ENCODE measurements at places on chromosomes 5 and 9. TPM values are rescaled to one million over a fixed set of nuclear protein-coding genes. Genes with fewer than 3 reads are reported as not detected.

TSSK1B gene
- not detected for total RNA-seq

DNA sequence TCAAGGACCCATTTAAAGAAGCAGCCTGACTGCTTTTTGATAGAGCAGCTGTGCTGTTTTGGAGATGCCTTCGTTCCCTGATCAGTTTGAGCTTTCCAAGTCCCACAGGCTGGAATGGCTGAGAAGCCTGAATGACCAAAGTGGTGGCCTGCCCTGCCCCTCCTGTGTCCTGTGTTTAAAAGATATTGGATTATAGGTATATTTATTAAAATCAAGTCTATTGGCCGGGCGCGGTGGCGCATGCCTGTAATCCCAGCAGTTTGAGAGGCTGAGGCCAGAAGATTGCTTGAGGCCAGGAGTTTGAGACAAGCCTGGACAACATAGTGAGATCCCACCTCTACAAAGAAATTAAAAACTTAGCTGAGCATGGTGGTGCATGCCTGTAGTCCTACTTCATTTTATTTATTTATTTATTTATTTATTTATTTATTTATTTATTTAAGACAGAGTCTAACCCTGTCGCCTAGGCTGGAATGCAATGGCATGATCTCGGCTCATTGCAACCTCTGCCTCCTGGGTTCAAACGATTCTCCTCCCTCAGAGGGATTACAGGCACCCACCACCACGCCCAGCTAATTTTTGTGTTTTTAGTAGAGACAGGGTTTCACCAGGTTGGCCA lies 87.7 kb downstream of the CACNA1B start:
- H3K4me1 ChIP-seq = no peaks in the 10 kb centered on the region
- H3K36me3 ChIP-seq = no peaks in the 10 kb centered on the region
- H3K4me3 ChIP-seq = no peak overlapping the region
- no peak overlapping the region for H3K27ac ChIP-seq

ASS1 gene
- total RNA-seq = 216 TPM

DNA sequence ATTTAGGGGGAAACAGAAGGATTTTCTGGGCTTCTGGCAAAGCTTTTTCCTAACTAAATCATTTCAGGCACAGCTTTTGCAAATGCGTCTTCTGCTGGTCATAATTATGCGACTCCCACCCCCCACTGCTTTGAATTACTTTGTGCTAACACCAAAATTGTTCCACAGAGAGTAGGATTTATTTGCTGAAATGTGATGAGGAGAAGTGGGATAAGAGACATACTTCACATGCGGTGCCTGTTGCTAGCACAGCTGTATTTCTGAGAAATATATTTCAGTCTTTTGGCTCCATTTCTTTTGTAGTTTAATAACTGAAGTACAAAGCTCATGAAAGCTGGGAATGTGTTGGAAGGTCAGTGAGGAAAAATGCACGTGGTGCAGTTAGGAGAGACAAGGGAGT lies 83.2 kb upstream of the TAS2R1 start:
- peak; percentile 9 for DNase-seq
- H3K4me1 ChIP-seq = peaks cover 48% of the 10 kb centered on the region
- H3K27ac ChIP-seq = 0 out of 2 replicates have a peak overlapping the region, but pooled peaks have one; percentile 7
- H3K4me3 ChIP-seq = no peak overlapping the region

DNA sequence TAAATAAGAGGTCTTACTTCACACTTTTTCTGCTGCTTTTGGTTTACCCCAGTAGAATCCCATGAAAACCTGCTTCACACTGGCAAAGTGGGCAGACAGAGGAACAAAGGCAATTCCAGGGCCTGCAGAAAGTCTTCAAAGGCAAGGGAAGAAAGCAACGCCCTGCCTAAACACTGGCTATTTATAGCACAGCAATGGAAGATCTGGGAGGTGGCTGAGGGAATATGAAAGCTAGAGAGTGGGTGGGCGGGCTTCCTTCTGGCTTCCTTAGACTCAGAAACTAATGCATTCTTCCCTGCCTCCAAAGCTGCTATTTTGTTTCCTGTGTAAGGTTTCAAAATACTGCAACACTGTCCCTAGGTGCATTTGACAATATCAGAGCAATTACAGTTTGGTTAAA lies 46.8 kb downstream of the ELAVL2 start:
- H3K36me3 ChIP-seq = no peaks in the 10 kb centered on the region
- DNase-seq = no peak
- H3K4me1 ChIP-seq = no peaks in the 10 kb centered on the region
- H3K27me3 ChIP-seq = no peaks in the 10 kb centered on the region

DNA sequence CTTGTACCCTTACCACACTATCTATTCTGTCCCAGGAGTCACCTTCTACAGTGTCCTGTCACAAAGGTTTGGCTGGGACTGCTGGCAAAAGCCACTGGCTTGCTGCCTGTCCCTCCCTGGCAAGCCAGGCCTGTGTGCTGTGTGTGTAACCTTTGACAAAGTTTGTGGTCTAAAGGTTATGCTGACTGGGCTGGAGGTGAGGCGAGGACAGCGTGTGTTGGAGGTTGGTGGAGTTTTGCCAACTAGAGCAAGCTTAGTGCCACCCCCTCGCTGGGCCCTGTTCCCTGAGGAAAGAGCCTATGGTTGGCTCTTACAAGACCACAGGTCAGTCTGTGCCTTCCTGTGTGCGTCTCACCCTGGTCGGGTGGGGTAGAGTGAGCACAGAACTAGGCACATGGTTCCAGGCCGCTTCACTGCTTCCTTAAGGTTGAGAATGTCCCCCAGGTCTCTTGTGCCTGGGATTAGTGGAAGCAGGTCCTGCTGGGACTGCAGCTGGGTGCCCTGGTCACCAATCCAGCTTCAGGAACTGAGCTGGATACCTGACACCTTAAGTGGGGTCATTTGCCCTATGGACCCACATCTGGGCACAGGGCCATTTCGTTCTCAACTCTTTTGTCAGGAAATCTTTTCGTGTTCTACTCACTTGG lies 152.2 kb downstream of the GADD45G start:
- no peak overlapping the region for H3K4me3 ChIP-seq
- H3K4me1 ChIP-seq = no peaks in the 10 kb centered on the region
- H3K27ac ChIP-seq = no peak overlapping the region

GRCh38 chr5:19902316-19902934 lies 85.6 kb downstream of the CDH18 start:
- H3K27me3 ChIP-seq = no peaks in the 10 kb centered on the region
- no peak overlapping the region for H3K4me3 ChIP-seq
- no peak for DNase-seq
- no peaks in the 10 kb centered on the region for H3K36me3 ChIP-seq
- H3K4me1 ChIP-seq = no peaks in the 10 kb centered on the region

SYNPO gene
- 6.1 TPM for total RNA-seq

PNPLA7 gene
- total RNA-seq = 0.89 TPM

DNA sequence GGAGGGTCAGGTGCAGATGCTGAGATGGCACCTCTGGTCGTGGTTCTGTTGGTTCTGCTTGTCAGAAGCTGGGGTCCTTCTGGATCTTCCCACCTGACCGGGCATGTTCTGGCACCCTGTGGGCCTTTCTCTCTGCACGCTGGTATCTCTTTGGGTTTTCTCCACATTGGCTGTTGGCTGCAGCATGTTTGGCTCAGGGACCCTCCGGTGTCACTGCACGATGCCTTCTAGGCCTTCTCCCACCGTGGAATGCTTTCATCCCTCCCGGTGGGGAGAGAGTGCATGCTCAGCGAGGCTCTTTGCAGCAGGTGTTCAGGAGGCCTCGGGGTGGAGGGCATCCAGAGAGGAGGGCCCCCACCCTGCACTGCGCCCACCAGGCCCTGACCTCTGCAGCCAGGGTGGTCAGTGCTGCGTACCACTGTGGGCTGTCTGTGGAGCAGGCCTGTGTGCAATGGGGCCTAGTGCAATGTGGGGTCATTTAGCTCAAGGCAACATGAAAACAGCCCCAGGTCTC lies 119.4 kb downstream of the WNK2 start:
- DNase-seq = no peak
- H3K4me1 ChIP-seq = no peaks in the 10 kb centered on the region
- H3K27me3 ChIP-seq = no peaks in the 10 kb centered on the region
- no peaks in the 10 kb centered on the region for H3K36me3 ChIP-seq
- H3K4me3 ChIP-seq = no peak overlapping the region

WNT8A gene
- not detected for total RNA-seq

DNA sequence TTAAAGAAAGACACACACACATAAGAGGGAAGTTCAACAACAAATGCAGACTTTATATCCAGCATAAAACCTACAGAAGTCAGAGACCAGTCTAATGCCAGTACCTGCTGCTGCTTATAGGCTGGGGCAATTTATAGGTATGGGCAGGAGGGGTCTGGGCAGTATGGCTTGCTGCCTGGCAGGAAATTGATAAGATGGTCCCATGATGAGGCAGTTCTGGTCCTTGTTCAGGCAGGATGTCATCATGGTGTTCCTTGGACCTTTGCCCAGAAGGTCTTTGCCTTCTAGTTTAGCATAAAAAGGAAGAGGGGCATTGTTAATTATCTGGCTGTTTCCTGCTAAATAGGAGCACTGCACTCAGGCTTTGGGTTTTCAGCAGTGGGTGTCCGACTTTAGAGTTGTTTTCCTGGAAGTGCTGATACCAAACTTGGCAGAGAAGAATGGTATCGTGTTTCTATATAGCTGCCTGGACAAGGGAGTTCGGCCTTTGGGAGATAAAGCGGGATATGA lies 10.4 kb upstream of the PDCD1LG2 start:
- no peak overlapping the region for H3K27ac ChIP-seq
- no peaks in the 10 kb centered on the region for H3K27me3 ChIP-seq
- peaks cover 8% of the 10 kb centered on the region for H3K4me1 ChIP-seq
- no peak overlapping the region for H3K4me3 ChIP-seq
- H3K36me3 ChIP-seq = no peaks in the 10 kb centered on the region

DNA sequence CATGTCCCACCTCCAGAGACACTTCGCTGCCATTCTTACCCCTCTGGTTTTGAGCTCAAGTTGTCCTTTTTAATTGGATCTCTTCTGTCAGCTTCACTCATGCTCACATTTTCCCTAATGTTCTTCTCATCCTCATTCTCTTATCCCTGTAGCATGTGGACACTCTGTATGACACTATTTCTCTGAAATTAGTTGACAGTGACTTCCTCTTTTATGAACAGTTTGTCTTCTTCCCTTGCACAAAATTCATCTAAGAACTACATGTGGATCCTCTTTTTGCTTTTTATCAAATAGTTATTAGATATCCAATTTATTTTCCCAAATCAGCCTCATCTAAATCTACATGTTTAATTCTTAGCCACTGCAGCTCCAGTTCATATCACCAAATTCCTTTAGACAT lies 676.2 kb downstream of the MAT2B start:
- H3K36me3 ChIP-seq = no peaks in the 10 kb centered on the region
- no peaks in the 10 kb centered on the region for H3K27me3 ChIP-seq
- H3K4me1 ChIP-seq = no peaks in the 10 kb centered on the region
- H3K27ac ChIP-seq = no peak overlapping the region
- DNase-seq = no peak

OBP2B gene
- not detected for total RNA-seq

- peak; percentile 48 for DNase-seq
- H3K27ac ChIP-seq = peak overlapping the region; percentile 31
- peaks cover 8% of the 10 kb centered on the region for H3K36me3 ChIP-seq
- peaks cover 40% of the 10 kb centered on the region for H3K4me1 ChIP-seq
- no peaks in the 10 kb centered on the region for H3K27me3 ChIP-seq
- H3K4me3 ChIP-seq = peak overlapping the region; percentile 98
Observed at GRCh38 chr5:36152324-36153297, 700 bp downstream of the SKP2 start.

JAKMIP2 gene
- total RNA-seq = not detected

IL6ST gene
- total RNA-seq = 186 TPM

GRCh38 chr9:88733651-88734421 lies 198.9 kb downstream of the NXNL2 start:
- peak overlapping the region; percentile 61 for H3K27ac ChIP-seq
- H3K36me3 ChIP-seq = no peaks in the 10 kb centered on the region
- DNase-seq = peak; percentile 82
- H3K27me3 ChIP-seq = no peaks in the 10 kb centered on the region
- H3K4me3 ChIP-seq = peak overlapping the region; percentile 24

DNA sequence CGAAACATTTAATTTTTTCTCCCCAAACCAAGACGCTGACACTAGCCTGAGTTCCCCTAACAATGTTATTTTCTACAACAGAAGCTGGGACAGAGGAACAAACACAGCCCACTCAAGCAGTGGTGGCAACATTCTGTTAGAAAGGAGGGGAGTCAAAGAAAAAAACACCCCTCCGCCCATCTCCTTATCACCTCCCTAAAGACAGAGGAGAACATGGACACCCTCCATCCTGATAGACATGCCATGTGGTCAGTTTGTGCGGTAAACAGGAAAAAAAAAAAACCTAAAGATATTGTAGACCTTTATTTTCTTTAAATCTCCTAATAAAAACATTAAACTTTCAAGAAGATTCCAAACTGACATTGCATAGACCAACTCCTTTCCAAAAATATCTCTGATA lies 2.9 kb upstream of the DPM2 start:
- no peaks in the 10 kb centered on the region for H3K36me3 ChIP-seq
- no peak overlapping the region for H3K27ac ChIP-seq
- peaks cover 16% of the 10 kb centered on the region for H3K4me1 ChIP-seq
- no peak overlapping the region for H3K4me3 ChIP-seq

ZBTB6 gene
- 8.3 TPM for total RNA-seq

- H3K4me3 ChIP-seq = no peak overlapping the region
- DNase-seq = peak; percentile 54
- H3K27me3 ChIP-seq = no peaks in the 10 kb centered on the region
Observed at GRCh38 chr9:112493393-112494137, 6.9 kb downstream of the KIAA1958 start.

CYSRT1 gene
- total RNA-seq = 0.43 TPM

FGF1 gene
- total RNA-seq = 13.8 TPM

C5orf34 gene
- 5.2 TPM for total RNA-seq

- H3K4me3 ChIP-seq = no peak overlapping the region
- peak overlapping the region; percentile 48 for H3K27ac ChIP-seq
- peaks cover 24% of the 10 kb centered on the region for H3K36me3 ChIP-seq
Observed at GRCh38 chr5:6598351-6598900, 34.4 kb downstream of the NSUN2 start.
